ENCODE measurements at places on chromosomes 6 and 20. TPM values are rescaled to one million over a fixed set of nuclear protein-coding genes. Genes with fewer than 3 reads are reported as not detected.

Gene PKIB
- 46.5 TPM for total RNA-seq

Gene MAP3K5
- total RNA-seq = 1.6 TPM

DNA sequence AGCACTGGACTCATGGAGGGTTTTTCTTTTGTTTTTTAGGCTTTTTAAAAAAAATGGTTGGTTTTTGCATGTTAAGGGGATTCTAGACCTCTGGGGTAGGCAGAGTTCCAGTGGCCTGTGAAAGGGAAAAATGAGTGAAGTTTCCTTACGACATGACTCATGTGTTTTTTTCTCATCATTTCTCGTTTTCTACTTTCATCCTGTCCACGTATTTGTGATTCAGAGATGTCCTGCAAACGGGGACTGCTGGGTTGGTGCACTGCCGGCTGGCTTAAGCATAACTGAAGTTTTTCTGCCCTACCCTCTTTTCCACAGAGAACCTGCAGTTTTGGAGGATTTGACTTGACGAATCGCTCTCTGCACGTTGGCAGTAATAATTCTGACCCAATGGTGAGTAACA is 182.3 kb downstream of the SASH1 start:
- H3K27me3 ChIP-seq = no peaks in the 10 kb centered on the region
- peaks cover 53% of the 10 kb centered on the region for H3K36me3 ChIP-seq
- no peak overlapping the region for H3K27ac ChIP-seq
- H3K4me3 ChIP-seq = no peak overlapping the region
- peaks cover 2% of the 10 kb centered on the region for H3K4me1 ChIP-seq
- no peak for DNase-seq

Gene POU5F1
- 2,134 TPM for total RNA-seq

Gene RAET1G
- not detected for total RNA-seq

Gene SLC24A3
- 0.83 TPM for total RNA-seq

- H3K36me3 ChIP-seq = no peaks in the 10 kb centered on the region
- H3K27ac ChIP-seq = no peak overlapping the region
- no peak for DNase-seq
- peaks cover 3% of the 10 kb centered on the region for H3K4me1 ChIP-seq
- H3K27me3 ChIP-seq = no peaks in the 10 kb centered on the region
Measured at GRCh38 chr6:168212362-168212761, 107.2 kb downstream of the DACT2 start.

Gene SYTL3
- total RNA-seq = 0.20 TPM

GRCh38 chr20:10541668-10542411 is 106.7 kb downstream of the SLX4IP start:
- no peaks in the 10 kb centered on the region for H3K36me3 ChIP-seq
- no peaks in the 10 kb centered on the region for H3K27me3 ChIP-seq
- H3K4me3 ChIP-seq = no peak overlapping the region
- peaks cover 7% of the 10 kb centered on the region for H3K4me1 ChIP-seq
- H3K27ac ChIP-seq = no peak overlapping the region
